Upper lobe of left lung (tissue), 6 donors: ENCODE measurements at places on chromosomes 5 and 9.

DNA sequence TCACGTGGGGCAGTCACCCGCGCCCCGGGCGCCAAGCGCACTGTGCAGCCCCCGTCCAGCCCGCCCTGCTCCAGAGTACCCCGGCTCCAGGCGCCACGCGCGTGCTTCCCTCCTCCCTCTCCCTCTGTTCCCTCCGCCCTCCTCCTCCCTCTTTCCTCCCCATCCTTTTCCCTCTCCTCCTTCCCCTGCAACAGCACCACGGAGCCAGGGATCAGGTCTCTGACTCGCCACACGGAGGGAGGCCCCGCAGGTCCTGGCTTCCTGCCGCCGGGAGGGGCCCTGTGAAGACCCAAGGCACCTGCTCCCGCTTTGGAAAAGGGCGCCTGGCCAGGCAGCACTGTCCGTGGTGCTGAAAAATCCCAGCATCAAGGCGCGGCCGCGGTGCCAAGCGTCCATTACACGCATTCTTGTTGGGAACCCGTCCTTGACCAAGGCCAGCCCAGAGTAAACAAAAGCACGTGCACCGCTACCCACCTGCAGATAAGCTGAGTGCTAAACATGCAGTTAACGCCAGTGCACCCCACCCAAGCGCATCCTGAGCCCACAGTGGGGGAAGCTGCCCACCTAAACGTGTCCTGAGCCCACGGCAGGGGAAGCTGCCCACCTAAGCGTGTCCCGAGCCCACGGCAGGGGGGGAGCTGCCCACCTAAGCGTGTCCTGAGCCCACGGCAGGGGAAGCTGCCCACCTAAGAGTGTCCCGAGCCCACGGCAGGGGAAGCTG, 21.7 kb downstream of the SLC6A18 start:
- peak; percentile 86 for DNase-seq

- DNase-seq, result no peak
Observed at GRCh38 chr5:36436306-36436705, 134.6 kb upstream of the RANBP3L start.

DNA sequence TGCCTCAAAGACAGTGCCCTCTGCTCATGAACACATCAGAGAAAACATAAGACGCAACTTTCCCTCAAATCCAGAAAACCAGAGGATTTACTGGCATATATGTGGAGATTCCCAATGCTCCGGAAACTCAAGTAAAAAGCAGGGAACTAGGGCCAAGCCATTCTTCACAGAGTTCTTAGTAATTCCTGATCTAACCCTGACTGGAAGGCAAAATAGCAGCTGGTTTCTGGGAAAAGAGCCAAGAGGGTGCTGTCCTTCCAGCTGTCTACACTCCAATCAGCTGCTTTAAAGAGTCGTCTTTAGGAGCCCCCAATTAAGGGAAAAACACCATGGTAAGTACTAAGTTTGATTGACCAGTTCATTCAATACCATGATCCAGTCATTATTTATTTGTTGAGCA, 49.6 kb downstream of the GNA14 start:
- no peak for DNase-seq

GRCh38 chr5:154972476-154973080, 31.7 kb downstream of the MRPL22 start:
- no peak for DNase-seq

DNA sequence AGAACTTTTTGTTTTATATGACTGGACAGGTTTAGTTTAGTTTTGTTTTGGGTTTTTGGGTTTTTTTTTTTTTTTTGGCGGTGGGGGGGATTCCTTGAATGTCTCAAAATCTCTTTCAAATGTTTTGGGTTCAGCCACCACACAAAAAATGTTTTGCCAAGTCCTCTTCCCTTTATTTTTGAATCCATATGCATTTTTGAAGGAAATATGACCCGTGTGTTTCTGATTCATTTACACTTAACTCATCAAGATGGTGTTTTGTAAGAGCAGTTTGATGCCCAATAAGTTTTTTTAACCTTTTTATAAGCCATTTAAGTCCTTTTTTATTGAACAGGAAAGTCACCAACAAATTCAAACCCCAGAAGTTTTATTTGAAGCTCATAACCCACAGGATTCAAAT, 209.8 kb downstream of the CWC27 start:
- DNase-seq, result no peak

- DNase-seq, result no peak
Observed at GRCh38 chr5:135660826-135661575, 82.2 kb upstream of the CXCL14 start.

DNA sequence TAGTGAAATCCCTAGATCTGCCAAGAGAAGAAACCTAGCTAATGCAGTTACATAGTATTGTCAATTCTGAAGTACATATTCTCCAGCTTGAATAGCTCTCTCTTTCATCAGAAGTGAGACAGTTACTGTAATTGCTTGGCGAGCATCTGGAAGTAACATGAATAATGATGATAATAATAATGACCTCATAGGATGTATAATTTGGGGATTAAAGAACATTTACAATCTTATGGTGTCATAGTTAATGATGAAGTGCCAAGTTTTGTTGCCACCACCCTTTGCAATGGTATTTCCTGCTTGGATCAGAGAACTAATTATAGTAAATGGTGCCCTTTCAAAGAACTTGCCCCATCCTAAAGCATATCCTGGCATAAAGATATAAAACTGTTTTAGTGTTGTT, 201.4 kb downstream of the ADAMTSL1 start:
- DNase-seq, result no peak

DNA sequence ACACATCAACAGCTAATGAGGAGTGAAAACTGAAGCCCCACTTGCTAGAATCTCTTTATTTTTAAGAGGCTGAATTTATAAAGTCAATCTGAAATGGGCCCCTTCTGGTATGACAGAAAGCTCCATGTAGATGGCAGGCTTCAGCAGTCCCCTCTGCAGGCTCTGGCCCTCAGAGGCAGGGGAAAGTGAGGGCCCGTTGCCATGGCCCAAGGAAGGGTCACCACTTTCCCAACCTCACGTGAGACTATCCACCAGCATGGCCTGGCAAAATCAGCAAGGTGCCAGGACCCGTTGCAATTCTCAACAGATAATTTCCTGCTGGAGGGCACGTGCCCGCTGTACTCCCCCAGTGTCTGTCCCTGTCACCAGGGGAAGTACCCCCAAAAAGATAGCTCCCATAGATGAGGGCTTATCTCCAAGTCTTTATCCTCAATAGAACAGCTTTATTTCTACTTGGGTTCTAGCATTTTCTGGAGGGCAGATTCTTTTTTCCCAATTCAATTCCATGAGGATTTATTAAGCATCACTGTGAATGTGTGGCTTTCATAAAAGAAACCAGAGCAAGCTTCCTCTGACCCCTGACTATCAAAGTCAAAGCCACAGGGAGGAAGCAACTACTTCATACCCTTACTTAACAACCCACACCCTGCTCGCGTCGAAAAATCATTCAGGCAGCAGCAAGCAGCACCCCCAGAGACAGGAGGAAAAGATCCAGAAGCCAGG, 85.4 kb upstream of the FSTL4 start:
- DNase-seq, result no peak

- DNase-seq, result no peak
Observed at GRCh38 chr9:133227242-133227860, 18.3 kb upstream of the OBP2B start.

DNA sequence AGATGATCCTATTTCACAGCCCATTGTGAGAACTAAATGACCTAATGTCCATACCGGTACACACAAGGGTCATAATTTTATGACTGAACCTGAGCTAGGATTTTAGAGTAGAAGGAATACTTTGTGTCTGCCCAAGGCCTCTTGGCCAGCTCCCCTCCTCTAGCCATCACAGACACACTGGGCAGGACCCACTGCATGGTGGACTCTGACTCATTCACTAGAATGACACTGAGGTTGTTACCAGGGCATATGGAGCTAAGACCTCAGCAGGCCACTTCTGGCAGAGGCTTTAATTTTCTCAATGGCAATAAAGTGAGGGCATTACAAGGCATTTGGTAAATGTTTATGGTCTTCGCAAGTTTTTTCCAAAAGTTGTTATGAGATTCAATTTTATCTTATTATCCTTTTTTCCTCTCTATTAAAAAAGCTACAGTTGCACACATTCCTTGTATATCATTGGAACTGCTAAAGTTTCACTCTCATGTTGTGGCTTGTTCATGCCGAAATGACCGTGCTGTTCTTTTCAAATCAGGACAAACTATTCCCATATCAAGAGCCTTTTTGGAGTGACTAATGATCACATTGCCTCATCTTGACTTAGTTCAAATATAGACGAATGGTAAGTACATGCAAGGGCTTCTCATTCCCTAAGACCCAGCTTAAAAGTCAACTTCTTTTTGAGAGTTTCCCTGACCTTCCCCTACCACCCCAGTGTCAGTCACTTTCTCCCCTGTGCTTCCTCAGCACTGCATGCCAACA, 595.7 kb downstream of the ACTL7B start:
- no peak for DNase-seq

DNA sequence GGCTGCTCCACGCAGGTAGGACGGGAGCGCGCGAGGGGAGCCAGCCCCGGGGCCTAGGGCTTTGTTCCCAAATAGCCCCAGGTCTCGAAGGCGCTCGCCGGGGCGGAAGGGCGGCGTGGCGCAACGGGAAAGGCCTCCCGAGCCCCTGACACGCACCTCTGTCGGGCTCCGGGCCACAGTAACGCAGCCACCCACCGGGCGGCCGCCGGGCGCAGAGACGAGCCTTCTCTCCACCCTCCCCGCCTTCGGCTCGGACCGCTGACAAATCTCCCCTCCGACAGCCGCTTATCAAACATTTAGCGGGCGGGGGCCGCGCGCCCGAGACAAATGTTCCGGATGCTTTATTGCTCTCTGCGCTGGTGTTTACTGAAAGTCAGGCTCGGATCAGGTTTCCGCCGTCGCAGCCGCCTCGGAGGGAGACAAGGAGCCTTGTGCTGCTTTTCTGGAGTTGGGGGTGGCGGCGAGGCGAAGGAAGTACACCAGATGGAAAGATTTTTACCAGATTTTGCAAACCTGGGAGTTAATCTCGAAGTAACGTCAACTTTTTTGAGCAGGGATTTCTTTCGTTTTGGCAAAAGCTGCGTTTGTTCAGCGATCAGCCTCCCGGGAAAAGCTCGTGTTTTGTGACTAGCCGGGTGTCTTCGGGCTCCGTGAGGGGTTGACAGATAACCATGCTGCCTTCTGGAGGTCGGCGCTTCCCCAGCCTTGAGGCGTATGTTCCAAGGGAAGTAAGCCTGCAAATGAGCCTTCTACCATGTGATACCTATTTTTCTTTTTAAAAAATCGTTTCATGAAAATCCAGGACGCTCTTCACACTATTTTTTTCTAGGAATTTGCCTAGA, 950 bp downstream of the RGMB start:
- peak; percentile 61 for DNase-seq

DNA sequence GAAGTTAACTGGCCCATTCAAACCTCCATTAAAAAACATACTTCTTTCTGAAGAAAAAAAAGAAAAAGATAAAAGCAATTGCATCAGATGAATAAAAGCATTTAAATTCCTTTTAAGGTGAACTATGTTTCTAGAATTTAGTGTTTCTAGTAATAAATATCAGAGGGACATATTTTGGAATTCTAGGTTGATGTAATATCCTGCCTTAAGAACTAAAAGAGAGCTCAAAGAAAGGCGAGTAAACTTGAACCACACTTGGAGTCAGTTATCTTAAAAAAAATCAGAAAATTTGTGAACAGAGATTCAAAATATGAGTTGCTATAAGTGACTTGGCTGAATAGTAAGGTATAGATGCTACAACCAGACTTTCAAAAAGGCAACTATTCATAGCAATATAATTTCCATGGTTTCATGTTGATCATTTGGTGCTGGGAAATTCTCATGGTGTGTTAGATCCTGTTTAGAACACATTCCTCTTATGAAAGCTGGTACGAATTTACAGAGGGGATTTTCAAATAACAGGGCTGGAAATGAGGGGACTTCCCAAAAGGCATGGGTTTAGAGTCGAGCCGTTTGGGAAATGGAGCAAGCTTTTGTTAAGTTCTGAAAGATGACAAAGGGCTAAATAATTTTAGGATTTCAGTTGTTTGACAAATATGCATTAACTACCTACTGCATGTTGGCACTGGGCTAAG, 37.6 kb upstream of the RAI14 start:
- no peak for DNase-seq

- no peak for DNase-seq
Observed at GRCh38 chr9:93061791-93062763, 3.6 kb downstream of the SUSD3 start.

- peak; percentile 79 for DNase-seq
Observed at GRCh38 chr5:139711906-139712224, 63.7 kb downstream of the CXXC5 start.

GRCh38 chr5:117788596-117788995, 1199.8 kb downstream of the DTWD2 start:
- DNase-seq, result no peak

- no peak for DNase-seq
Observed at GRCh38 chr5:130724658-130725057, 440.4 kb downstream of the HINT1 start.

DNA sequence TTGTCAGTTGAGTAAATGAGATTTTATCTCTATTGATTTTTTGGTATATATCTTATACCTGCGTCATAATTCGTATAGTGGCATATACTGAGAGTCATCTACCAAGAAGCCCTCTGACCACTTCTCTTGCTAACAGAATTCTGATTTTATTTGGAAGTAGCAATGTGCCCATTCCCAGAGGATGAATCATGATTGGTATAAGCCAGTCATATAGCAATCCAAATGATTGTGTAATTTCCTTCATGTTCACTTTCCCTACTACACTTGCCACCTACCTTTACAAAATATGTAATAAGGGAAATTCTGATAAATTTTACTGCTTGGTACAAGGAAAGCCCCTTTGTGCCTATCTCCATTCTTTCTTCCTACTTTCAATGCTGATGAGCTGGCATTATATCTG, 16.1 kb upstream of the ZNF462 start:
- no peak for DNase-seq

DNA sequence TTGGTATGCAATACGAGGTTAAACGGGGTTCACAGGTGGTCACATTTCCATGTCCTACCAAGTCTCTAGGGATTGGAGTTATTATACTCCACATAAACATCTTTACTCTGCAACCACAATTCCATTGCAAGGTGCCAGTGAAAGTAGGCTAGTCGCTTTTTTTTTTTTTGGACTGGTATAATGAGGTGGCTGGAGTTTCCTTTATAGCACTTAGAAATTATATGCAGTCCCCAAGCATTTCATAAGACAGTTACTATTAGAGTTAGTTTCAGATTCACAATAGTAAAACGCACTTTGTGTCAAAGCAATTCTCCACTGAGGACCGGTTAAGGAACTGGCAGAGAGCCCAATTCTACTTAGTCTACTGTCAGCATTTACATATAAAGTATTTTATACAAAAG, 1.4 kb downstream of the MEF2C start:
- no peak for DNase-seq

DNA sequence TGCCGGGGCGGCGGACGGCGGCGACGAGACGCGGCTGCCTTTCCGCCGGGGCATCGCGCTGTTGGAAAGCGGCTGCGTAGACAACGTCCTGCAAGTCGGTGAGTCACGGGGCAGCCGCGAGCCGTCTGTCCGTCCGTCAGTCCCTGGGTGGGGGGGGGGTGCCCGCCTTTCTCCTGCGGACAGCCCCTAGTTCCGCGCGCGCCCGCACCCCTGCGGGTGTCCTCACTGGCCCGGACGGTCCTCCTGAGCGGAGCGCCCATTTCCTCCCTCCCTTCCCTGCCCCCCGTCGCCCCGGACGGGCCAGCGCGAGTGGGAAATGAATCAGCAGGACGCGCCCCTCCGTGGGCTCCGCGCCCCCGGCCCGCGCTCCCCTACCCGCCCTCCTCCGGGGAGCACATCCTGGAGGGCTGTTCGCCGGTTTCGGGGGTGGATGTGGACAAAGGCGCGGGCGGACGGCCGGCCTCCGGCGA, 828 bp downstream of the ZSWIM6 start:
- peak; percentile 93 for DNase-seq

- DNase-seq, result no peak
Observed at GRCh38 chr5:167934551-167934971, 356.9 kb upstream of the WWC1 start.
